ENCODE measurements at places on chromosomes 12 and 14. TPM values are rescaled to one million over a fixed set of nuclear protein-coding genes. Genes with fewer than 3 reads are reported as not detected.

KRT82 gene
- total RNA-seq: not detected

FNTB gene
- 23.9 TPM for total RNA-seq

LRRC10 gene
- not detected for total RNA-seq

MGST1 gene
- total RNA-seq: 724 TPM

MSI1 gene
- 10.0 TPM for total RNA-seq

Data from adrenal gland (tissue), 19 donors.